Left lobe of liver (tissue), 2 donors: ENCODE measurements at places on chromosomes 16 and 17. TPM values are rescaled to one million over a fixed set of nuclear protein-coding genes. Genes with fewer than 3 reads are reported as not detected.

GRCh38 chr16:10754941-10755340, 11.3 kb downstream of the NUBP1 start:
- DNase-seq: no peak

GRCh38 chr16:87201790-87202189, 115.4 kb downstream of the C16orf95 start:
- no peak for DNase-seq

DNA sequence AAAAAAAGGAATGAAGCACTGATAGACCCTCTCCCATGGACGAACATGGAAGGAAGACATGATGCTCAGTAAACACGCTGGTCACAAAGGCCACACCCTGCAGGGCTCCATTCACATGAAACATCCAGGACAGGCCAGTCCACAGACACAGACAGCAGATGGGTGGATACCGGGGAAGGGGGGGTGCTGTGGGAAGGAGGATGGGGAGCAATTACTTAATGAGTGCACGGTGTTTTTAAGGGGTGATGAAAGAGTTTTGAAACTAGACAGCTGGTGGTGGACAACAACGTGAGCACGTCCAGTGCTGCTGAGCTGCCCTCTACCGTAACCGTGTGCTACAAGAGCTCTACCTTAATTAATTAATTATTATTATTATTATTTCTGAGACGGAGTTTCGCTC, 6.0 kb upstream of the SLC16A3 start:
- no peak for DNase-seq

TRAPPC2L gene
- total RNA-seq: 20.2 TPM

DNA sequence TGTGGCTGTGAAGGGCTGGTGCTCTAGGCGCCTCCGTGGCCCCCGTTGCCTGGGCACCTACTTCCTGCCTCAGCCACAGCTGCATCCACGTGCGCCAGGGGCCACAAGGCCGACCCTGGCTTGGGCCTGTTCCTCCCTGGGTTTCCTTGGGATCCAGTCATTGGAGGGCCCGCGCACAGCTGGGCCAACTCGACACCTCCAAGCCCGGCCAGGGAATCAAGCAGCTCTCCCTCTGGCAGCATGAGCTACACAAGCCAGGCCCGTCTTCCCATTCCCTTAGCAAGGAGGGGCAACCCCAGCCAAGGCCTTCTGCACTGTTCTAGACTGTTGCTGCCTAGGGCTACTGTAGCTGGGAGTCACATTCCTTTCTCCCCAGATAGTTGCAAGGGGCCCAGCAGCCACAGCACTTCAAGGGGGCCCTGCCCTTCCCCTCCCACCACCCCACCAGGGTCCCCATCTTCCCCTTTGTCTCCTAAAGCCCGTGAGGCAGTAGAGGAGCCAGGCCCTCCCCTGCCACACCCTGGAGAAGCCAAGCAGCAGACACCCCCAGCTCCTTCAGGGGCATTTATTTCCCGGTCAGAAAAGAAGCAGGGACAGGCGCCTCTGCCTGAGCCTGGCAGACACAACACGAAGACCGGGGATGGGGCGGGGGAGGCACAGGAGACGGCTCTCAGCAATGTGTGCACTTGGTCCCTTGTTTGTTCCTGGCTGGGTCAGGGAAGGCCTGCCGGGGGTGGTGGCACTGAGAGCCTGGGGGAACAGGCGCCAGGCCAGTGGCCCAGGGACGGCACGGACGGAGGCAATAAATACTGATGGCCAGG, 3.8 kb downstream of the ARHGDIA start:
- no peak for DNase-seq

DNA sequence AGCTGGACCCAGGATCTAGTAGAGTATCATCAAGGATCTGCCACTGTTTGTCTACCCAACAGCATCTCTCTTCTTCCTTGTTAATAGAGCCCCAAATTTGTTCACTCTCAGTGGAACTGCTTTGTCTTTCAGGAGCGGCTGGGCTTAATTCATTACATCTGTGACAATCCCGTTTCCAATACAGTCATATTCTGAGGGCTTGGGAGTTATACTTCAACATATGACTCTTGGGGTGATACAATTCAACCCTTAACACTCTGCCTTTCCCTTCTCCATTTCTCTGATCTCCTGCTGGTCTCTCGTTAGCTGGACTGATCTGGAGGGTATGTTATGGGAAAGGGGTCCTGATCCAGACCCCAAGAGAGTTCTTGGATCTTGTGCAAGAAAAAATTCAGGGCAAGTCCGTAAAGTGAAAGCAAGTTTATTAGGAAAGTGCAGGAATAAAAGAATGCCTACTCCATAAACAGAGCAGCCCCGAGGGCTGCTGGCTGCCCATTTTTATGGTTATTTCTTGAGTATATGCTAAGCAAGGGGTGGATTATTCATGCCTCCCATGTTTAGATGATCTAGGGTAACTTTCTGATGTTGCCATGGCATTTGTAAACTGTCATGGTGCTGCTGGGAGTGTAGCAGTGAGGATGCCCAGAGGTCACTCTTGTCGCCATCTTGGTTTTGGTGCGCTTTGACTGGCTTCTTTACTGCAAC, 42.4 kb downstream of the IQCK start:
- no peak for DNase-seq

- no peak for DNase-seq
Measured at GRCh38 chr16:79597277-79598062, 3.1 kb downstream of the MAF start.

DNA sequence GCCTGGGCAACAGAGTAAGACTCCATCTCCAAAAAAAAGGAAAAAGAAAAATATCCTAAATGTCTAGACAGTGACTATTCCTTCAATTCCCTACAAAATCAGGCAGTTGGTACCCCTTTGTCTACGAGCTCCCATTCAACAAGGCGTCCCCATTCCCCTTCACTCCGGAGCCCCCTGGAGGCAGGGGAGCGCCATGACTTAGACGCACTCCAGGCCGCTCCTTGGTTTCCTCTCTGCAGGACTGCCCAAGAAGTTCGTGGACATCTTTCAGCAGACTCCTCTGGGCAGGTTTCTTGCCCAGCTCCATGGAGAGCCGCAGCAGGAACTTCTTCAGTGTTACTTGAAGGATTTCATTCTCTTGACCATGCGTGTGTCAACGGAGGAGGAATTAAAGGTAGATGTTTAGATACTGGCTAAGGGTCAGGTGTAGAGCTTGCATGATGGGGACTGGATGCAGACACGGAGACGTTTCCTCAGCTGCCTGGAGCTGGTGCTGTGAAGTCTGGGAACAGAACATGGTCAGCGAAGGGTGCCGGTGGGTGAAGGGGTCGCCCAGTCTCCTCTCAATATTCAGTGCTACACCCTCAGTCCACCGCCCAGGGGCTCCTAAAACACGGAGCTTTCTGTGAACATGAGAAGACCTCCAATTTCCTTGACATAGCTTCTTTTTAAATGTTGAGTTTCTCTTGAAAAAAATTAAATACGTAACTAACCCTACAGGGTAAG, 53.3 kb upstream of the ENDOV start:
- no peak for DNase-seq

- DNase-seq: no peak
Measured at GRCh38 chr17:18233803-18234518, 8.5 kb downstream of the LLGL1 start.

RNU2-1 gene
- 2,459 TPM for total RNA-seq

TOB1 gene
- 209 TPM for total RNA-seq

GFAP gene
- total RNA-seq: 0.23 TPM

GRCh38 chr17:82978765-82979349, 100.6 kb upstream of the METRNL start:
- DNase-seq: no peak

GRCh38 chr16:14187517-14188338, 116.6 kb downstream of the MRTFB start:
- DNase-seq: no peak

CCDC200 gene
- not detected for total RNA-seq

DNA sequence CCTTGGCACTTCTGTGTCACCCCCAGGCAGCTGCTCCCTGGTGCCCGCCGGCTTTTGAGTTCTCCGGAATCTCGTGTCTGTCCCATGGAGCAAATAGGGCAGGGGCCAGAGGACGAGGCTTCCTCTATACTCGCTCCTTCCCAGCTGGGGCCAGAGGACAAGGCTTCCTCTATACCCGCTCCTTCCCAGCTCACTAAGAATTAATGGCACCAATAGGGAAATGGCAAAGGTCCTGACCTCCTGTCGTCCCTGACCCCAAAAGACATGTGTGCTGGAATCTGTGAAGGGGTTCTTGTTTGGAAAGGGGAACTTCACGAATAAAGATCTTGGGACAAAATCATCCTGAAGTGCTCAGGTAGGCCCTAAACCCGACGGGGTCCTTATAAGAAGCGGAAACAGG, 7.6 kb downstream of the SGSH start:
- DNase-seq: no peak

GRCh38 chr16:88807142-88807625, 3.6 kb downstream of the CDT1 start:
- no peak for DNase-seq

- DNase-seq: no peak
Measured at GRCh38 chr17:48915459-48916282, 7.5 kb downstream of the UBE2Z start.

AOC3 gene
- total RNA-seq: 8.6 TPM
